ENCODE measurements at places on chromosomes 7 and 10. TPM values are rescaled to one million over a fixed set of nuclear protein-coding genes. Genes with fewer than 3 reads are reported as not detected.

GRCh38 chr7:114631249-114631822, 216.7 kb downstream of the FOXP2 start:
- no peak overlapping the region for H3K27ac ChIP-seq
- H3K4me1 ChIP-seq = no peaks in the 10 kb centered on the region
- H3K36me3 ChIP-seq = no peaks in the 10 kb centered on the region
- no peak for DNase-seq
- no peak overlapping the region for H3K4me3 ChIP-seq

- DNase-seq = no peak
- no peaks in the 10 kb centered on the region for H3K36me3 ChIP-seq
- H3K4me1 ChIP-seq = peaks cover 5% of the 10 kb centered on the region
- H3K27ac ChIP-seq = no peak overlapping the region
Observed at GRCh38 chr7:162632-163297, 29.6 kb upstream of the FAM20C start.

- H3K4me3 ChIP-seq = no peak overlapping the region
- no peaks in the 10 kb centered on the region for H3K27me3 ChIP-seq
- H3K27ac ChIP-seq = no peak overlapping the region
- H3K4me1 ChIP-seq = peaks cover under 1% of the 10 kb centered on the region
- DNase-seq = no peak
Observed at GRCh38 chr7:43664681-43665080, 64.6 kb downstream of the COA1 start.

GRCh38 chr7:92402920-92403759, 44.1 kb upstream of the GATAD1 start:
- H3K36me3 ChIP-seq = peaks cover 2% of the 10 kb centered on the region
- no peak for DNase-seq
- no peaks in the 10 kb centered on the region for H3K4me1 ChIP-seq
- H3K27ac ChIP-seq = no peak overlapping the region
- H3K27me3 ChIP-seq = no peaks in the 10 kb centered on the region

DNA sequence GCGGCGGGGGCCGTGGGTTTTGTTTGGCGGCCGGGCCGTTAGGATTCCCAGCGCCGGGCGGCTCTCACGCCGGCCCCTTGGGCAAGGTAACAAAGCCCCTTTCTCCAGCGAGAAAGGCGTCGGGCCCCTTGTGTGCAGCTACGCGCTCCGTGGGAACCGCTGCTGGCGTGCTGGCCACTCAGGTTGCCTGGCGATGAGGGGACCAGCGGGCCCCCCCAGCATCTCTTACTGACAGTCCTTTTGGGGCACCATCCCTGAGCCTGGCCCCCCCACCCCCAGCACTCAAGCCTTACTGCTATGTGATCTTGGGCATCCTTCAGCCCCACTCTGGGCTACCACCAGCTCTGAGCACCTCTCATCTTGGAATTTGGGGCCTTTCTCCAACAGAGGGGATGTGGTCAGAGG, 1.8 kb downstream of the LFNG start:
- H3K27me3 ChIP-seq = peaks cover 5% of the 10 kb centered on the region
- H3K36me3 ChIP-seq = no peaks in the 10 kb centered on the region
- H3K4me3 ChIP-seq = peak overlapping the region; percentile 56
- peaks cover 78% of the 10 kb centered on the region for H3K4me1 ChIP-seq
- peak; percentile 83 for DNase-seq

GRCh38 chr7:151115121-151115835, 29.0 kb downstream of the AGAP3 start:
- no peaks in the 10 kb centered on the region for H3K27me3 ChIP-seq
- DNase-seq = peak; percentile 89
- H3K4me1 ChIP-seq = peaks cover 53% of the 10 kb centered on the region
- H3K4me3 ChIP-seq = peak overlapping the region; percentile 55

- H3K36me3 ChIP-seq = no peaks in the 10 kb centered on the region
- H3K4me1 ChIP-seq = no peaks in the 10 kb centered on the region
- H3K27me3 ChIP-seq = no peaks in the 10 kb centered on the region
- H3K27ac ChIP-seq = no peak overlapping the region
- H3K4me3 ChIP-seq = no peak overlapping the region
Observed at GRCh38 chr7:99719996-99720769, 14.8 kb downstream of the CYP3A7 start.

DNA sequence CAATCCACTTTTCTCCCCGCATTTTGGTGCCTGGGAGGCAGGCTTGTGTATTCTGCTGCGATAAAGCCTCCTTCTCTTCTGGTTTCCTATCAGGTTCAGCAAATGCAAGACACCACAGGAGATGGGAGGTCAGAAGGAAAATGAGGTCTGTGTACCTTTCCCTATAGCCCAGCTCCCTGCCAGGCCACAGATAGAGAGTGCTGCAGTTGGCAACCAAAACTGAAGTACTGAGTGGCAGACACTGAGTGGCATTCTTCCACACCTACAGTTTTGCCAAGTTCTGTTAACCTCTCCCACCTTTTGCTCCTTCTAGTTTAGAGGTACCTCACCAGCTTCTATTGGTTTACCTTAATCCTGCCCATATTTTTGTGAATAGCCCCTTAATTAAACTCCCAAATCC, 948.4 kb downstream of the SORCS1 start:
- no peaks in the 10 kb centered on the region for H3K4me1 ChIP-seq
- no peaks in the 10 kb centered on the region for H3K36me3 ChIP-seq
- no peak for DNase-seq
- no peak overlapping the region for H3K4me3 ChIP-seq
- no peak overlapping the region for H3K27ac ChIP-seq

GRCh38 chr7:35258868-35259522, 5.1 kb upstream of the TBX20 start:
- no peaks in the 10 kb centered on the region for H3K27me3 ChIP-seq
- no peaks in the 10 kb centered on the region for H3K36me3 ChIP-seq
- DNase-seq = peak; percentile 57
- peaks cover 13% of the 10 kb centered on the region for H3K4me1 ChIP-seq
- no peak overlapping the region for H3K27ac ChIP-seq

DNA sequence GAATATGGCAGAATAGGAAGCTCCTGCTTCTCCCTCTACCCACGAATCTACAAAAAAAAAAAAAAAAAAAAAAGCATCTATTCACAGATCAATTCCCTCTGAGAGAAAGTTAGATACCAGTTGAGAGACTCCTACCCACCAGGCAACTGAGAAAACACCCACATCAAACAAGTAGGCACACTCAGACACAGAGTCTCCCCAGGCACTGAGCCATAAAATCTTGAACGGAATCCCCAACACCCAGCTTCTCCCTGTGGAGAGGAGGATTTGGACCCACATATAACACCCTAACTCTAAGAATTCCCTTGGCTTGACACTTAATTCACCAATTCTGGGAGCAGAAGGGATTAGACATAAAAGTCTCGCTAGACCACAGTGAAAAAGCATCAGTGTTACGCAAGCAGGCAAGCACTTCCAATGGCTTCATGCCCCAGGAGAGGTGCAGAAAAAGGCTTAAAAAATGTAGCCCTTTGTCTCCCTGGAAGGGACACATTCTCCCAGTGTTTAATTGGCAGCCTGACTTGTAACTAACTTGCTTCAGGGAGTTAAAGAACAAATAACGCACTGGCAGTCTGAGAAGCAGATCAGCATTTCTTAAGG, 192.2 kb downstream of the ELAPOR2 start:
- no peak overlapping the region for H3K27ac ChIP-seq
- no peaks in the 10 kb centered on the region for H3K36me3 ChIP-seq
- no peaks in the 10 kb centered on the region for H3K4me1 ChIP-seq
- no peak overlapping the region for H3K4me3 ChIP-seq
- no peak for DNase-seq

DNA sequence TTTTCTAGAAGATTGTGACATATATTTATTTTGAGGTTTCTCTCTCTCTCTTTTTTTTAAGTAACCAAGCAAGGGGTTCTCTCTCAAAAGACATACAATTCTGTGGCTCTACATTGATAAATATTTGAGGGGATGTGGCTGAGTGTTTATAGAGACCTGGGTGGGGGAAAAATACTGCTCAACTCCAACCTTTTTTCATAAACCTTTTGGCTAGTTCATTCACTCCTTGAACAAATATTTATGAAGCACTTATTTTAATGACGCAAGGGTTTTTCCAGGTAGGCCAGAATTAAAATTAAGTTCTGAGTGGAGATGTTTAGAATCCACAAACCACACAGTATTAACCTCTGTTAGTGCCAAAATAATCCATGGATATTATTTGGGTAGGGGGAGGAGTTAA, 100.2 kb downstream of the PTPRE start:
- no peaks in the 10 kb centered on the region for H3K36me3 ChIP-seq
- H3K27me3 ChIP-seq = no peaks in the 10 kb centered on the region
- H3K4me1 ChIP-seq = peaks cover 10% of the 10 kb centered on the region
- H3K4me3 ChIP-seq = no peak overlapping the region
- no peak for DNase-seq

DNA sequence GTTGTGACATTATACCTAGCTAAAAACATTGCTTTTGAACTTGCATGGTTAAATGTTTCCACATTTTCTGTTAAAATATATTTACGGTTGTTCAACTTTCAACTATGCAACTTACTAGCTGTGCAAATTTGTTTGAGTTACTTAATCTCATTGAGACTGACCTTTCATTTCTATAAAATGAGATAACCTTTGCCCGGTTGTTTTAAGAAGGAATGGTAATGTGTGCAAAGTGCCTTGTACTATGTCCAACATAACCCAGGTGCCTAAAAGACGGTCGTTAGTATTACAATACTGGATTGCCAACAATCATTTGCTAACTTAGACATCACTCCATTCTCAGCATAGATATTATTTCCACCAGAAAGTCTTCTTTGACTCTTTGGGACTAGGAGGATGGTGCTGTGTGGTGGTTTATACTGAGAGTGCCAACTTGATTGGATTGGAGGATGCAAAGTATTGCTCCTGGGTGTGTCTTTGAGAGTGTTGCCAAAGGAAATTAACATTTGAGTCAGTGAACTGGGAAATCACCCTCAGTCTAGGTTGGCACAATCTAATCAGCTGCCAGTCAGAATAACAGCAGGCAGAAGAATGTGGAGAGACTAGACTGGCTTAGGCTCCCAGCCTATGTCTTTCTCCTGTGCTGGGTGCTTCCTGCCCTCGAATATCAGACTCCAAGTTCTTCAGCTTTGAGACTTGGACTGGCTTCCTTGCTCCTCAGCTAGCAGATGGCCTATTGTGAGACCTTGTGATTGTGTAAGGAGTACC, 85.2 kb upstream of the PDSS1 start:
- H3K36me3 ChIP-seq = no peaks in the 10 kb centered on the region
- H3K27ac ChIP-seq = no peak overlapping the region
- no peaks in the 10 kb centered on the region for H3K27me3 ChIP-seq
- H3K4me1 ChIP-seq = no peaks in the 10 kb centered on the region
- no peak overlapping the region for H3K4me3 ChIP-seq
- no peak for DNase-seq

GRCh38 chr10:74024600-74024999, 26.7 kb downstream of the VCL start:
- DNase-seq = no peak
- H3K36me3 ChIP-seq = no peaks in the 10 kb centered on the region
- no peaks in the 10 kb centered on the region for H3K27me3 ChIP-seq

GRCh38 chr10:11560076-11560709, 51.3 kb downstream of the USP6NL start:
- H3K27me3 ChIP-seq = no peaks in the 10 kb centered on the region
- DNase-seq = no peak
- H3K4me1 ChIP-seq = peaks cover 10% of the 10 kb centered on the region

- peaks cover 17% of the 10 kb centered on the region for H3K4me1 ChIP-seq
- DNase-seq = peak; percentile 48
- no peaks in the 10 kb centered on the region for H3K27me3 ChIP-seq
- no peak overlapping the region for H3K27ac ChIP-seq
- H3K36me3 ChIP-seq = peaks cover 7% of the 10 kb centered on the region
Observed at GRCh38 chr7:129376778-129377700, 57.2 kb upstream of the STRIP2 start.

- H3K36me3 ChIP-seq = no peaks in the 10 kb centered on the region
- no peak overlapping the region for H3K27ac ChIP-seq
- no peak for DNase-seq
- no peaks in the 10 kb centered on the region for H3K4me1 ChIP-seq
Observed at GRCh38 chr10:122780391-122780790, 65.3 kb downstream of the CUZD1 start.

- H3K4me3 ChIP-seq = no peak overlapping the region
- H3K4me1 ChIP-seq = no peaks in the 10 kb centered on the region
- no peak overlapping the region for H3K27ac ChIP-seq
Observed at GRCh38 chr10:122189185-122189584, 81.9 kb upstream of the BTBD16 start.

- H3K4me1 ChIP-seq = peaks cover 30% of the 10 kb centered on the region
- peak overlapping the region; percentile 1 for H3K27ac ChIP-seq
- DNase-seq = no peak
- H3K4me3 ChIP-seq = no peak overlapping the region
- no peaks in the 10 kb centered on the region for H3K36me3 ChIP-seq
Observed at GRCh38 chr7:28953633-28954032, 4.5 kb downstream of the TRIL start.

- DNase-seq = no peak
- H3K4me3 ChIP-seq = no peak overlapping the region
- no peaks in the 10 kb centered on the region for H3K4me1 ChIP-seq
- no peaks in the 10 kb centered on the region for H3K36me3 ChIP-seq
- no peaks in the 10 kb centered on the region for H3K27me3 ChIP-seq
Observed at GRCh38 chr7:133778472-133778871, 348.7 kb upstream of the LRGUK start.

The MOGAT3 gene
- total RNA-seq = not detected

The VWDE gene
- 1.0 TPM for total RNA-seq

The CHAT gene
- not detected for total RNA-seq

The STRIP2 gene
- total RNA-seq = 1.4 TPM

The TAC1 gene
- not detected for total RNA-seq

The TUBB8 gene
- not detected for total RNA-seq

The BMPER gene
- 9.4 TPM for total RNA-seq

The SIRT1 gene
- 18.1 TPM for total RNA-seq

All from upper lobe of left lung (tissue), 6 donors.